Lung (tissue), 17 donors: ENCODE measurements at places on chromosomes 6 and 20. TPM values are rescaled to one million over a fixed set of nuclear protein-coding genes. Genes with fewer than 3 reads are reported as not detected.

- DNase-seq, result no peak
Measured at GRCh38 chr6:40075056-40075590, 140.9 kb upstream of the MOCS1 start.

The KCNG1 gene
- total RNA-seq, result 0.54 TPM

DNA sequence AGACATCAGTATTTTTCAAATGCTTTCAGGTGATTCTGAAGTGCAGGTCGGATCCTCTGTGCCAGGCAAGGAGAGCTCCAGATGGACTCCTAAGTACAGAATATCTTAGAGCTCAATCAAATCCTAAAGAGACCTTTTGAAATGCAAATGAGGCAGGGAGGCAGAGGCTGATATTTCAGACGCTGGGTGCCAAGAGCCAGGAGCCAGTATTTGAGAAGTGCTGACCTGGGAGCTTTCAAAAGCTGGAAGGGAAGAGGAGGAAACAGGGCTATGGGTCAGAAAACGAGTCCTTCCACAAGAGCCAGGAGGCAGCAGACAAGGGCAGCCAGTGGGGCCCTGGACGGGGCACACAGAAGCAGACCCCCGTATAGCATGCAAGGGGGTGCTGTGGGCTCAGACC, 46.1 kb upstream of the DSN1 start:
- no peak for DNase-seq

The RBPJL gene
- 0.12 TPM for total RNA-seq

DNA sequence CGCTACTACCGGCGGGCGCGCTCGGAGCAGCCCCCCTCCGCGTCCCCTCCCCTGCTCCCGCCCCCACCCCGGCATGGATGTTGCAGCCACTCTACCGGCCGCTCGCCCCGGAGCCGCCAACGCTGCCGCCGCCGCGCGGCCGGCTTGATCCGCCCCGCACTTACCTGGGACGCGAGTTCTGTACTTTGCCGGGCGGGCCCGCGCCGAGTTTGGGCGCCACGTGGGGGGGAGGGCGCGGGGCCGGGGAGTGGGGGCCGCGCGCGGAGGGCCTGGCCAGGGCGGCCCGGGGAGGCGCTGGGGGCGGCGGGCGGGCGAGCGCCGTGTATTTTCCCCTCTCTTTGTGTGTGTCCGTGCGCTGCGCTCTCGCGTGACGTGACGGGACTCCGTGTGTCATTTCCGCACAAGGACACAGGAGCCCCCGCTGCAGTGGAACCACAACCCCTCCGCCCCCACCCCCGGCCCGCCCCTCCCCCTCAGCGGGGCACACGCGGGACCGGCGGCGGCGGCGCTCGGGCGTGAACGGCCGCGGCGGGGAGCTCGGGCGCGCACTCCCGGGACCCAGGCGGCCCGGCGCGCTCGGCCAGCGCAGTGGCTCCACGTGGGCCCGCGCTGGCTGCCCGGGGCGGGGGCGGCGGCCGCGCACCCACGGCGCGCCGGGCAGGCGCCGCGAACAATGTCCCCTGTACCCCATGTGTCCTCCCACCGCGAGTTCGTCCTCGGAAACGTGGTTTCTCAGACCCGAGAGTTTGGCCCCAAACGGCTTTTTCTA, at the start of gene BEND3:
TSS of gene BEND3 (minus strand) at position 590 of the 769 bp plus-strand sequence. CDS start 16,230 bp downstream, outside the sequence.
- peak; percentile 65 for DNase-seq

DNA sequence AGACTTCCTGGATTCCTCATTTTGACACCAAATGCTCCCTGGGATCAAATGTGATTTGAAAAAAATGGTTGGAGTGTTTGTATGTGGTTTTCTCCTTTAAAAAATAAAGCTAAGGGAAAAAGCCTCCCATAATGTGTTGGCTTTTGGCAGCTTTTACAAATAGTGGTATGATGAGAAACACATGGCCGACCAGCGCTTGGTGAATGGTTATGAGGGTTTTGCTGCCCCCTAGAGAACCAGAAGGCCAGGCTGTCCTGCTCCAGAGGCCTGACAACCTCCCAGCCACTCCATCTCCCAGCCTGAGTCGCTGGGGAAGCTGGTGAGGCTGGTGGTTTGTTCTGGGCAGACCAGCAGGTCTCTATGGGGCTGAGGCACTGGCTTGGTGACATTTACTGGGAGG, 69.3 kb downstream of the CLIC5 start:
- peak; percentile 97 for DNase-seq

The COX4I2 gene
- 18.8 TPM for total RNA-seq

DNA sequence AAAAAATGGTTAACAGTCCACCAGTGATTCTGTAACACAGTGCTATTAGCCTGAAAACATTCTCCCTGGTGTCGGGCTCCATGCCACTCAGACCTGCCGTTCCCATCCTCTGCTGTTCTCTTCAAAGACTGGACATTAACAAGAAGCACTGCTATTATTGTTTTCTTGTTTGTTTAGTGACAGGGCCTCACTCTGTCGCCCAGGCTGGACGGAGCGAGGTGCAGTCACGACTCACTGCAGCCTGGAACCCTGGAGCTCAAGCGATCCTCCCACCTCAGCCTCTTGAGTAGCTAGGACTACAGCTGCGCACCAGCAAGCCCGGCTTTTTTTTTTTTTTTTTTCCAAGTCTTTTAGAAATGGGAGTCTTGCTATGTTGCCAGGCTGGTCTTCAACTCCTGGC, 9.6 kb downstream of the RMND1 start:
- DNase-seq, result no peak

- peak; percentile 56 for DNase-seq
Measured at GRCh38 chr20:10653599-10654249, 20.1 kb downstream of the JAG1 start.
